ENCODE measurements at places on chromosomes 7 and 10.

- no peak for DNase-seq
Measured at GRCh38 chr7:26477381-26477990, 185.8 kb downstream of the SNX10 start.

- no peak for DNase-seq
Measured at GRCh38 chr10:124386186-124387077, 32.3 kb downstream of the OAT start.

- no peak for DNase-seq
Measured at GRCh38 chr10:42744134-42744701, 38.4 kb upstream of the BMS1 start.

DNA sequence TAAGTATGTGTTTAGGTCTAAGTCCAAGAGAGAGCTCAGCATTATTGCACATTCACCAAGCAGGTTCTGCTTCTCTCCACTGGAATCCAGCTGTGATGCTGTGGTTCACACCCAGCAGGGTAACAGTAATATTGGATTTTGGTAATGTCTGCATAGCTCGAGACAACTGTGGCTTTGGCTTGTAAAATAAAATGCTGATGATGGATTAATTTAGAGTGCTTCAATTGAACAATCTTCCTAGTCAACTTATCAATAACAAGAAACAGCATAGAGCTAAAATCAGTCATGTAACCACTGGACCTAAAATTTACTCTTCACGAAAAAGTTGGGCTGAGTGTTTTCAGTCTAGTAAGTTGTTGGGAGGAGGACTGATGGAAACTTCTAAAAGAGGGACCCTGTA, 709.2 kb downstream of the TYW1 start:
- no peak for DNase-seq

- no peak for DNase-seq
Measured at GRCh38 chr10:88190123-88190522, 326.7 kb downstream of the PTEN start.

DNA sequence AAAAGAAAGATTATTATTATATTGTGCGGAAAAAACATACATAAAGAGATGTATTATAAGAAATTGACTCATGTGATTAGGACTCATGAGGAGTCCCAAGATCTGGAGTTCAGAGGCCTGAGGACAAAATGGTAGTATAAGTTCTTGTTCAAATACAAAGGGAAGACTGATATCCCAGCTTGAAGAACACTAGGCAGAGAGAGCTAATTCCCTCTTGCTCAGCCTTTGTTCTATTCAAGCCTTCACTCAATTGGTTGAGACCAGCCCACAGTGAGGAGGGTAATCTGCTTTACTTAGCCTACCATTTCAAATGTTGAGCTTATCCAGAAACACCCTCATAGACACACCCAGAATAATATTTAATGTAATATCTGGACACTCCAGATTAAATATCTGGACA, 1683.8 kb downstream of the REEP3 start:
- no peak for DNase-seq

DNA sequence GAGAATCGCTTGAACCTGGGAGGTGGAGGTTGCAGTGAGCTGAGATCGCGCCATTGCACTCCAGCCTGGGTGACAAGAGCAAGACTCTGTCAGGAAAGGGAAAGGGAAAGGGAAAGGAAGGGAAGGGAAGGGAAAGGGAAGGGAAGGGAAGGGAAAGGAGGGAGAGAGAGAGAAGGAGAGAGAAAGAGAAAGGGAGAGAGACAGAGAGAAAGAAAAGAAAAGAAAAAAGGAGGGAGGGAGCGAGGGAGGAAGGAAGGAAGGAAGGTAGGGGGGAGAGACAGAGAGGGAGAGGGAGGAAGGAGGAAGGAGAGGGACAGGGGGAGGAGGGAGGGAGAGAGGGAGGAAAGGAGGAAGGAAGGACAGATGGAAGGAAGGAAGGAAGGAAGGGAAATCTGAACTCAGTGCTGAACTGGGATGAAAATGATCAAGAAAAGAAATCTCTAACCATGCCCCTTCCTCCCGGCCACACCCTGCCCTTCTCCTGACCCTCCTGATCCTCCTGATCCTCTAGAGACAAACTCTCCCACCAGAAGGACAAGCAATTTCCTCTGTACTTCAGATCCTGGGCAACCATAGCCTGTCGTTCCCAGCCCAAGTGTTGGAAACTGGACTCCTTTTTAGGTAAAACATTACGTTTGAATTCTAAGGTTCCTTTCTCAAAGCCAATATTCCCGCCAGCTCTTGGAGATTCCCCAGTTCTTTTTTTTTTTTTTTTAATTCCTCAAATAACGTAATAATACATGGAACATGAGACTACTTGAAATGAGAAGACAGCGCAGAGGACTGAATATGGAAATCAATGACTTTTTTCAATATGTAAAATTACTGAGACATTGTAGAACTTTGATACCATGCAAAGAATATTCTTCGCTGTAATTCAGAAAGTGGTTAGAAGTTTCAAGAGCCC, 32.1 kb downstream of the NMT2 start:
- no peak for DNase-seq

DNA sequence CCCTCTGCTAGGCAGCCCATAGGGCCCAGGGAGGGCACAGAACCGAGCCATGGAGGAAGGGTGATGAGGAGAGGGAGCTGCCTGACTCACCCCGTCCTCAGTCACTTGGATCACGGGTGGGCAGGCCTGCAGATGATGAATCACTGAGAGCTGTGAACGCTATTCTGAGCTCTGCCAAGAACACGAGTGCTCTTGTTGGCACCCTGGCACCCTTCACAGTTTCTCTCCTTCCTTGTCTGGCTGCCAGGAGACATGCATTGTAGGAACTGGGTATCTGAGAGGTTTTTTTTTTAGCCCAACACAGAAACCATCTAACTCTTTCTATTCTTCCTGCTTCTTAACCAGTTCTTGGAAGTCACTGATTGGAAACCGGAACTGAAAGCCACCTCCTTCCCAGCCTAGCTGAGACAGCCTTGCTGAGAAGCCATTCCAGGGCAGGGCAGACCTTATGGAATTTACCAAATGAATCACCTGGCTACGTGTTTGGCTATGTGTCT, 82.1 kb downstream of the SLC37A3 start:
- peak; percentile 97 for DNase-seq

GRCh38 chr7:137081321-137082093, 213.1 kb downstream of the CHRM2 start:
- DNase-seq, result peak; percentile 90

DNA sequence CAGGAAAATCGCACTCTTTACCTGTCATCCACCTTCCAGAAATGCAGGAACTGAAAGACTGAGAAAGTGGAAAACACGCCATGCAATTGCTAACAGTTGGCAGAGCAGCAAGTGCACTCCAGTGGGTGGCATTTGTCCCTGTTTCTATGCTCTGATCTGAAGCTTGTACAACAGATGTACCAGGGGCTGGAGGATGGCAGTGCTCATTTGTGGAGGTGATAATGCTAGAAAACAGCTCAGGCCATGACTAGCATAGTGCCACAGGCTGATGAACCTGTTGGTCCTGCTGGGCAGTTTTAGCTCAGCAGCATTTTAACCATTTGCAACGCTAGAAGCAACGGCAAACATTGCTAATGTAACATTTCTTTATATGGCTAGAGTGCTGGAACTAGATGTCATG, 199.9 kb upstream of the NRP1 start:
- no peak for DNase-seq

DNA sequence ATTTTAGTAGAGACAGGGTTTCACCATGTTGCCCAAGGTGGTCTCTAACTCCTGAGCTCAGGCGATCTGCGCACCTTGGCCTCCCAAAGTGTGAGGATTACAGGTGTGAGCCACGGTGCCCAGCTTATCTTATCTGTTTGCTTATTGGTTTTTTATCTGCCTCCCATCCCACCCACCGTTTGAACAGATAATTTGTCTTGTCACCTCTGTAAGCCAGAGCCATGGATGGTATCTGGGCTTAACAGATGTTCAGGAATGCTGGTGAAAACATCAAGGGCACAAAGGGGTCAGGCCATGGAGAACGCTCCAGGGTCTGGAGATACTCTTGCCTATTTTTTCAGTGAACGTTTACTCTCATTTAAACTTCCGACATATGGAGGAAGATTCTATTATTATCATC, 12.0 kb upstream of the NDST2 start:
- DNase-seq, result no peak

All from GM23248 (cell line).